ENCODE measurements at places on chromosomes 12 and 14.
A peak's percentile ranks its signal among the peaks of the same experiment; 100 is the strongest.

- no peaks in the 10 kb centered on the region for H3K36me3 ChIP-seq
- H3K27ac ChIP-seq = no peak overlapping the region
- no peaks in the 10 kb centered on the region for H3K4me1 ChIP-seq
- H3K4me3 ChIP-seq = no peak overlapping the region
- DNase-seq = no peak
- H3K27me3 ChIP-seq = no peaks in the 10 kb centered on the region
These were observed 68.5 kb downstream of the LIN7A start for GRCh38 chr12:80869264-80869663.

DNA sequence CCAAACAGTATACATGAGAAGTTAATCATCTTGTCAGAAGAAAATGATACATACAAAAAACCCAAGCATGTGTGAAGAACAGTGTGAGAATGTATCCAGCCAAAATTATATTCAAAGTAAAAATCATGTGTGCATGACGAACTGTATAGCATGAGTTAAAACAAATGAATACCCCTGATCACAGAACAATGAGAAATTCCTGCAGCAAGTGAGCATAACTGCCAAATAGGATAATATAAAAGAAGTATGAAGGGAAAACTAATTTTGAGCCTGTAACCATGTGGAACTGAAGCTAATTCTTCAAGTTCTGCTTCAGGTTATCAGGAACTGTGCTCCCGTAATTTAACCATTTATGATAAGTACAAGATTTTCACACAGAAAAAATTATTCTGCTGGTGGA is 56.5 kb upstream of the AMN1 start:
- DNase-seq = no peak
- peaks cover 7% of the 10 kb centered on the region for H3K36me3 ChIP-seq
- no peak overlapping the region for H3K27ac ChIP-seq
- H3K4me1 ChIP-seq = peaks cover 6% of the 10 kb centered on the region

GRCh38 chr14:22865424-22866405 is 5.8 kb upstream of the LRP10 start:
- H3K4me1 ChIP-seq = peaks cover 13% of the 10 kb centered on the region
- no peak overlapping the region for H3K4me3 ChIP-seq
- H3K36me3 ChIP-seq = peaks cover 9% of the 10 kb centered on the region
- no peak for DNase-seq
- peaks cover 29% of the 10 kb centered on the region for H3K27me3 ChIP-seq
- no peak overlapping the region for H3K27ac ChIP-seq

DNA sequence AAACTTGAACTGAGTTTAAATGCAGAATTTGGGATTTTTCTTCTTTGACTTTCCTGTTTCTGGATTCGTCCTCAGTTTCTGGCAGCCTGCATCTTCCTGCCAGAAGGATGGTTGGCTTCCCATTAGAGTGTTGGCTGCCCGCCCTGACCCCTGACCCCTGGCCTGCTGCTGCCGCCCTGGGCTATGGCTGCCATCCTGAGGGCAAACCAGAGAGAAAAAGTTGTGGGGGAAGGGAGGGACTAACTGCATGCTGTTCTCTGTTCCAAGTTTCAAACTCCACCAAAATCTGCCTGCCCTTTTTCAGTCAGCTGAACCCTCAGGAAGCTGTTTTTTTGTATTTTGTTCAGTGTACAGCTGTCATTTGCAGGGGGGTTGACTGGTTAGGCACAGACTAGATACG is 48.4 kb downstream of the FNTB start:
- peaks cover 29% of the 10 kb centered on the region for H3K36me3 ChIP-seq
- H3K4me1 ChIP-seq = no peaks in the 10 kb centered on the region
- H3K27me3 ChIP-seq = no peaks in the 10 kb centered on the region
- no peak for DNase-seq
- H3K27ac ChIP-seq = no peak overlapping the region

GRCh38 chr12:116821291-116821690 is 60.0 kb downstream of the HRK start:
- H3K36me3 ChIP-seq = no peaks in the 10 kb centered on the region
- no peak for DNase-seq
- no peak overlapping the region for H3K27ac ChIP-seq
- no peak overlapping the region for H3K4me3 ChIP-seq
- peaks cover 18% of the 10 kb centered on the region for H3K27me3 ChIP-seq
- peaks cover 28% of the 10 kb centered on the region for H3K4me1 ChIP-seq

- H3K27me3 ChIP-seq = no peaks in the 10 kb centered on the region
- peaks cover 56% of the 10 kb centered on the region for H3K36me3 ChIP-seq
- no peak for DNase-seq
- H3K27ac ChIP-seq = no peak overlapping the region
These were observed 42.7 kb downstream of the CAMKK2 start for GRCh38 chr12:121253638-121254335.

DNA sequence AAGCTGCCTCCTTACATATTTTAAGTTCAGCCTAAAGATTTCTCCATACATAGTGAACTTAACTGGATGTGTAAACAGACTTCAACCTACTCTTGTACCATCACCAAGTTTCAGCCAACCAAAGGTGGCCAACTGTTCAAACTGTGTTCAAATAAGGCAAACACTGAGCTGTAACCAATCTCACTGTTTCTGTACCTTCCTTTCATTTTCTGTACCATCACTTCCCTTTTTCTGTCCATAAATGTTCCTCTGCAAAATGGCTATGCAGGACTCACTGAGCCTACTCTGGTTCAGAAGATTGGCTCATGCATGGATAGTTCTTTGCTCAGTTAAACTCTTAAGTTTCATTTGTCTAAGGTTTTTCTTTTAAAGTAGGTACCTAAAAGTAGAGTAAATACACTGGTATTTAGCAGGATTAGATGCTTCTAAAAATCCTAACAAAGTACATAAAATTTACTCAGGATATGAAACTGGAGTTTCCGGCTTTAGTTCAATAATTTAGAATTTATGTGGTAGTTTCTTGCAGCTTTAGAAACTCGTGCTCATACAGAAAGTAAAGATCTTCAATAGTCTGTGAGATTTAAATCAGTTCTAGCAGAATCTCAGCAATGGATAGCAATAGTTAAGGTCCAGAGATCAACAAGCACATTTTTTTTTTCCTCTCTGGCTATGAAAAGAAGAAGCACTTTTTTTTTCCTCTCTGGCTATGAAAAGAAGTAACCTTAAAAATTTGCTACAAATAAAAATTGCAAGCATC is 282.0 kb upstream of the PPFIA2 start:
- H3K4me1 ChIP-seq = no peaks in the 10 kb centered on the region
- no peaks in the 10 kb centered on the region for H3K27me3 ChIP-seq
- no peak for DNase-seq
- no peak overlapping the region for H3K4me3 ChIP-seq
- H3K27ac ChIP-seq = no peak overlapping the region
- H3K36me3 ChIP-seq = no peaks in the 10 kb centered on the region

- peaks cover 30% of the 10 kb centered on the region for H3K36me3 ChIP-seq
- no peak overlapping the region for H3K27ac ChIP-seq
- H3K27me3 ChIP-seq = peaks cover 7% of the 10 kb centered on the region
These were observed 221.9 kb downstream of the SLC38A4 start for GRCh38 chr12:46603776-46604456.

DNA sequence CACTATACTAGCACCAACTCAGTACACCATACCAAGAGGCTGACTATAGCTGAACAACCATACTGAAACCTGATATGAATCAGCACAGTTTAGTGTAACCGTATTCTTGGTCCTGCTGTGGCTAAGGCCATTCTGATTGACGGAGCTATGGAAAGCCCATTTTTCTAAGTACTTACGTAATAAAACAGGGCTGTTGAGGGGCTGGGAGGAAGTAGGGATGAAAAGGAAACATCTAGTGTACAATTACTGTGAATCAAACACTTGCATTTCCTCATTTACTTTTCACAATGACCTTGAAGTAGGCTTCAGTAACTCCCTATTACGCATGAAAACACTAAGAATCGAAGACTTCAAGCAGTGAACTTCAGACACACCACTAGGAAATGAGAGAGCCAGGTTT is 198.2 kb downstream of the BTG1 start:
- H3K27ac ChIP-seq = no peak overlapping the region
- no peak overlapping the region for H3K4me3 ChIP-seq
- peaks cover 5% of the 10 kb centered on the region for H3K4me1 ChIP-seq
- H3K27me3 ChIP-seq = no peaks in the 10 kb centered on the region
- no peak for DNase-seq

- peaks cover 35% of the 10 kb centered on the region for H3K36me3 ChIP-seq
- H3K4me3 ChIP-seq = no peak overlapping the region
- H3K4me1 ChIP-seq = peaks cover 35% of the 10 kb centered on the region
- peak; percentile 18 for DNase-seq
These were observed 326.1 kb downstream of the TMEM121 start for GRCh38 chr14:105852378-105853088.

DNA sequence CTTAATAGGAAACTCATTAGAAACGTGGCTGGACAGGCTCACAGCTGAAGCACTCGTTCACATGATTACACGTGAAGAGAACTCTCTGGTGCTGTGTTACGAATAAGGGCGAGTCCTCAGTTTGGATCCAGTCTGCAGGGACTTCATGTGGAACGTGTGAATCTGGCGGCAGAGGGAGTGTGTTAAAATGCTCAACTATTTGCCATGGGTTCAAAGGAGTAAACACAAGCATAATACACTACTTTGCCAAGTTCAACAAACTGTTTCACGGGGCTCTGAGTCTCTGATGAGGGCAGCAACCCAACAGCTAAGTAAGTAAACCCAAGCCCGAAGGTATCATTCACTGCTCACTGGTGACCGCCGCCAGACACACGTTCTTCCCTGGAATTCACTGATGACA is 42.4 kb downstream of the NUAK1 start:
- no peaks in the 10 kb centered on the region for H3K4me1 ChIP-seq
- H3K27me3 ChIP-seq = peaks cover 6% of the 10 kb centered on the region
- no peak for DNase-seq
- no peak overlapping the region for H3K27ac ChIP-seq
- H3K36me3 ChIP-seq = no peaks in the 10 kb centered on the region

GRCh38 chr14:52895000-52895399 is 55.9 kb downstream of the FERMT2 start:
- H3K4me3 ChIP-seq = no peak overlapping the region
- no peak for DNase-seq
- H3K27ac ChIP-seq = no peak overlapping the region

GRCh38 chr12:69007101-69007854 is 74.3 kb upstream of the CPM start:
- no peak for DNase-seq
- no peak overlapping the region for H3K27ac ChIP-seq
- no peak overlapping the region for H3K4me3 ChIP-seq
- peaks cover 6% of the 10 kb centered on the region for H3K27me3 ChIP-seq
- H3K4me1 ChIP-seq = peaks cover 3% of the 10 kb centered on the region
- no peaks in the 10 kb centered on the region for H3K36me3 ChIP-seq

DNA sequence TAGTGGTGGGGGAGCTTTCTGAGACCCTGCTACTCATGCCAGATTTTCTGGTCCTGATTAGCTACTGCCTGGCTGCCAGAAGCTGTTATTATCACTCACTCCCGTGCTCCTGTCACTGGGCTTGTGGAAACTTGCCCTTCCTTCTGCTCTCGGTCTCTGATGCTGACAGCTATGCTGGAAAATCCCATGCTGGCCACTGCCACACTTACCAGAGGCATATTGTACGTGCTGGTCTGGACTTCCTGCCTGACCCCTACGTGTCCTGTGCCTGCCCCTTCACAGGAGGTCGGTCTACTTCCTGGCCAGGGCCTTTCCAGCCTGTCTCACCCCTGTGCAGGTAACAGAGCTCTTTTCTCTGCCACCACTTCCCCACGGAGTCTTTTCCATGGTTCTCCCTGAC is 149.4 kb upstream of the PLEKHG7 start:
- no peak overlapping the region for H3K4me3 ChIP-seq
- peaks cover 38% of the 10 kb centered on the region for H3K4me1 ChIP-seq
- DNase-seq = no peak
- no peaks in the 10 kb centered on the region for H3K27me3 ChIP-seq
- peaks cover 13% of the 10 kb centered on the region for H3K36me3 ChIP-seq

- peaks cover 40% of the 10 kb centered on the region for H3K27me3 ChIP-seq
- peaks cover 23% of the 10 kb centered on the region for H3K4me1 ChIP-seq
- no peak overlapping the region for H3K27ac ChIP-seq
These were observed 90.1 kb upstream of the KCNA1 start for GRCh38 chr12:4819654-4820053.

GRCh38 chr14:103733651-103734050 is 18.0 kb downstream of the ZFYVE21 start:
- no peaks in the 10 kb centered on the region for H3K4me1 ChIP-seq
- no peaks in the 10 kb centered on the region for H3K27me3 ChIP-seq
- H3K4me3 ChIP-seq = no peak overlapping the region
- peaks cover 6% of the 10 kb centered on the region for H3K36me3 ChIP-seq

DNA sequence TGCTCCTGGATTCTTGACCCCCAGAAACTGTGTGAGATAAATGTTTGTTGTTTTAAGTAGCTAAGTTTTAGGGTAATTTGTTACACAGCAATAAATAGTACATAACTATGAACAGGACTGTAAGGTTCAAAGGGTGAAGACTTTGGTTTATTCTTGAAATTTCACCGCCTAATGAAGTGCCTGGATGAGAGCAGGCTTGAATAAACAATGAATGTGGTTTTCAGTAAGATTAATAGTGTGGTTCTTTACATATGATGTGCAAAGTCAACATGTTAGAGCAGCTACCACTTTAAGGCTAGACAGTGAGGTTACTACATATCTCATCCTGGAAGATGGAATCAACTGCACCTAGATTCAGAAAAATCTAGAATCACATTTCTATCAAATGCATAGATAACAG is 145.2 kb upstream of the BTG1 start:
- peaks cover 3% of the 10 kb centered on the region for H3K36me3 ChIP-seq
- H3K27me3 ChIP-seq = no peaks in the 10 kb centered on the region
- no peak overlapping the region for H3K4me3 ChIP-seq
- no peak overlapping the region for H3K27ac ChIP-seq
- peaks cover 12% of the 10 kb centered on the region for H3K4me1 ChIP-seq

- DNase-seq = no peak
- H3K27ac ChIP-seq = peak overlapping the region; percentile 61
- H3K27me3 ChIP-seq = no peaks in the 10 kb centered on the region
These were observed 39.6 kb downstream of the CCDC88C start for GRCh38 chr14:91377700-91378652.

GRCh38 chr12:122473543-122474323 is 27.0 kb downstream of the ZCCHC8 start:
- H3K4me3 ChIP-seq = no peak overlapping the region
- peaks cover 44% of the 10 kb centered on the region for H3K36me3 ChIP-seq
- H3K27me3 ChIP-seq = no peaks in the 10 kb centered on the region
- no peak for DNase-seq

GRCh38 chr14:104359969-104360442 is 219.6 kb upstream of the C14orf180 start:
- no peak overlapping the region for H3K4me3 ChIP-seq
- no peak overlapping the region for H3K27ac ChIP-seq
- H3K4me1 ChIP-seq = no peaks in the 10 kb centered on the region
- DNase-seq = peak; percentile 8
- H3K27me3 ChIP-seq = peaks cover 10% of the 10 kb centered on the region
- no peaks in the 10 kb centered on the region for H3K36me3 ChIP-seq

DNA sequence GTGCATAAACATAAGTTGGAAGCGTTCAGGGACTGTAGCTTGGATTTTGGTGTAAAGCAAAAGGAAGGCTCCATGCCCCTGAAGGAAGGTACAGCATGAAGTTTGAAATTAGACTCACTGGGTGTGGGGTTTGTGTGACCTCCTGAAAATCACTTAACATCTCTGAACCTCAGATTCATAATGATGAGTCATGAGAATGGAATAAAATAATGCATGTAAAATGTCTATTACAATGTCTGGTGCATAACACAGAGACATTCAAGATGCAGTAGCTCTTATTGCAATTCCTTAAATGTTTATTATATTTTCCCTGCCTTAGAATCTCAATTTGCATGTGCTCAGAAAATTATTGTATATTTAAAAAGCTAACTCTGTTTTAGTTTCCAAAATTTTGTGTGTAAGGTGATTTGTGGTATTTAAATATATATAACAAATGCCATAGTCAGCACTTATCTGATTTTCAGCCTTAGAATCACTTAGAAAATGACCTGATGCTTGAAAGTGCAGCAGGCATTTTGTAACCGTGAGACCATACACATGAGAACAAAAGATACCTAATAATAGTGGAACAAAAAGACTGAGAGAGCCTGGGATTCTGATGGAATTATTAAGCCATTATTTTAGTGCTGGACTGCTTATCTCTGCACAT is 66.3 kb downstream of the E2F7 start:
- no peaks in the 10 kb centered on the region for H3K36me3 ChIP-seq
- peaks cover 3% of the 10 kb centered on the region for H3K4me1 ChIP-seq
- H3K27ac ChIP-seq = no peak overlapping the region

Data from activated naive CD4-positive, alpha-beta T cell treated with anti-CD3 and anti-CD28 coated beads, Interleukin-2, amount 10 ng/mL, durations not matched to agents 7 days and 5 days (primary cell).